LoVo (cell line): ENCODE measurements at places on chromosomes 7 and 10.

- DNase-seq = no peak
Observed at GRCh38 chr10:35487336-35488034, 117.7 kb upstream of the GJD4 start.

DNA sequence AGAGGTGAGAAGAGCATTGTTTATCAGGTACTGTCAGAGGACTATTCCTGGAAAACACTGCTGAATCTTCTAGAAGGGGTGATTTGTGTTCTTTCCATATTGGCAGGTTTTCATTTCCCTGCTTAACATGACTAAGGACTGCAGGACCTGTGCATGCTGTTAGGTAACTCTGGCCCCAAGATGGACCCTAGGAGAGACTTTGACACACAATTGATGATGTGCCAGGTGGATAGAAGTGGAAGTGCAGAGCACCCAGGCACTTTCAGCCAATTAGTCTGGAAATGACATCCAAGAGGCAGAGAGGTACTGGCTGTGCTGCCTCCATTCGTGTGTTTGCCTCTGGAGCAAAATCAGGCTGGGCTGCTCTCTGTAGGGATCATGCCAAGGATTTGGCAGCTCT, 496.3 kb upstream of the GALNT17 start:
- no peak for DNase-seq

DNA sequence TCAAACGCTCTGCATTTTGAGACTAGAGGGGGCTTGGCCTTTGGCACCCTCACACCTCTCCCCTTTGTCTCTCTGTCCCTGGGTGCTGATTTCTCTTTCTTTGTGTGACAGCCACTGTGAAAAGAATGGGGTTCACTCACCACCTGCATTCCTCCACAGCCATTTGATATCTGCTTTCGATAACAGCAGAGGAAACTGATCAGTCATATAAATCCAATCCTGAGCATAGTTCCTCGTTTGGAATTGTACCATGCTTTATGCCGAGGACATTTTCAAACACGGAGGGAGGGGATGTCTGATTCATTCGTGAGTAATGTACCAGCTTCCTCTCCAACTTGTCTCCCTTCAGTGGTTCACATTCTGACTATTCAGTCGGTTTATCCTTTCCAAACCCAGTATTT, 15.8 kb downstream of the MET start:
- DNase-seq = peak; percentile 82

- no peak for DNase-seq
Observed at GRCh38 chr10:89685936-89686335, 15.5 kb upstream of the KIF20B start.

DNA sequence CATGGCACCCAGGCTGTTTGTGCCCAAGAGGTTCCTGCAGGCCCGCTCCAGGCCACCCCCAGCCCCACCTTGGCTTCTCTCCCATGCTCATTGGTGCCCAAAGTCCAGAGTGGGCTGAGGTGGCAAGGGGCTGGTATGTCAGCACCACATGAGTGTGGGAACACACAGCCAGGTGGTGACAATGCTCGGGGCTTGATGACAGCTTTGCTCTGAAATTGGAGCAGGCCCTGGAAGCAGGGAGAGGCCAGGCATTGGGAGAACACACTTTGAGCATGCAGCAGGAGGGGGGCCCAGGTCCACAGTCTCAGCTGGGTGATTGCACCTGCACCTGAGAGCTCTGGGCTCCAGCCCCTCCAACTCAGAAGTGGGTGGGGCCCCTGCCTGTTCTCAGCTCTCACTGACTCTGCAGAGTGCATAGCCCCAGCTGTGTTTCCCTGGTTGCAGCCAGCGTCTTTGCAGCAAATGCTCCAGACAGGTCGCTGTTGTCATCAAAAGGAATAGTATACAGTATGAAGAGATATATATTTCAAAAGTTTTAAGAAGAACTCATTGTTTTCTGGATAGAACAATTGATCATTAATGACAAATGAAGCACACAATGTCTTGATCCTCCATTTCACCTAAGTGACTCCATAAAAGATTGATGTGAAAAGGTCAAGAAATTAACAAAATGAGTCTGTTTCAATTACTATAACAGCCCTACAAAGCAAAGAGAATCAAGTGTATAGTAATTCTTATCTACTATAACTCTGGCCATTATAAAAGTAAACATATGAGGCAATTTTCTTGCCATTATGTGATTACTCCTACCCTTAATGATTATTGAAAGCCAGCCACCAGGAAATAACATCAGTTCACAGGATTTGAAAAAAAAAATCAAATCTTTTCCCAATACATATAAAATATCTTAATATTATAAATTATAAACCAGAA, 848.1 kb downstream of the PCDH15 start:
- DNase-seq = no peak

DNA sequence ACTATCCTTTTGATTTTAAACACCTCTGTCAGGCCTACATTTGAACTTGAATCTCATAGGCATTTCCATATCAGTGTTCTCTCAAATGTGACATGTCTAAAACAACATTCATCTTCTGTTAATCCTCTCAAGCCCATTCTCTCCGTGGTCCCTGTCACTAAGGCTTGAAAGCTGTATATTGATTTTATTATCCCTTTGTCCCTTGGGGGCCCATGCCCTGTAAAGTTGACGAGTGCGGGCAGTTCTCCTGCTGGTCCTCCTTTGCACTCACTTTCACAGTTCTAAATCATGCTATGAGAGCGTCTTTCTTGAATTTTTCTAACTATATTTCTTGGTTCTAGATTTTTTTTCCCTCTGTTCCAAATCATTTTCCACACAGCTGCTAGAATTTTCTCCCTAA, 27.3 kb downstream of the GALNT11 start:
- DNase-seq = no peak

- no peak for DNase-seq
Observed at GRCh38 chr7:30634193-30634626, 39.5 kb downstream of the GARS1 start.

- DNase-seq = no peak
Observed at GRCh38 chr10:117553815-117554172, 11.2 kb downstream of the EMX2 start.

GRCh38 chr7:75969182-75969581, 25.2 kb downstream of the TMEM120A start:
- DNase-seq = no peak

- DNase-seq = no peak
Observed at GRCh38 chr10:123462246-123462645, 203.9 kb upstream of the GPR26 start.

- DNase-seq = peak; percentile 85
Observed at GRCh38 chr7:93228302-93228701, 2.0 kb upstream of the HEPACAM2 start.

- DNase-seq = no peak
Observed at GRCh38 chr7:20466543-20467021, 135.9 kb downstream of the ITGB8 start.

DNA sequence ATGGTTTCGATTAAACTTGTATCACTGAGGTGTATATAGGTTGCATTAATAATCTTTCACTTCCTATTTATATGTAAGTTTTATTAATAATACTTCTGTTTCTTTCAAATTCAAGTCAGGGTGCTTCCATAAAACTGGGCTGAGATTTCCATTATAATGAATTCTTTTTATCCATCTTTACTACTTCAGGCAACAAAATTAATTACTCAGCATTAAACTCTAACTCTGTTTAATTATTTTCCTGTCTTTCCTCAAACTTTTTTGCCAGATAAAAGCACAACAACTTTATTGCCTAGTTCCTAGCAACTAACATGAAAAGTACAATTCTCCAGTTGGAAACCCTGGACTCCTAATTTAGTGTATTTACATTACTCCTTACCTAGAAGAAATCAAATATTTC, 3.0 kb upstream of the MINDY3 start:
- no peak for DNase-seq

GRCh38 chr10:33279276-33279675, 55.2 kb downstream of the NRP1 start:
- no peak for DNase-seq

DNA sequence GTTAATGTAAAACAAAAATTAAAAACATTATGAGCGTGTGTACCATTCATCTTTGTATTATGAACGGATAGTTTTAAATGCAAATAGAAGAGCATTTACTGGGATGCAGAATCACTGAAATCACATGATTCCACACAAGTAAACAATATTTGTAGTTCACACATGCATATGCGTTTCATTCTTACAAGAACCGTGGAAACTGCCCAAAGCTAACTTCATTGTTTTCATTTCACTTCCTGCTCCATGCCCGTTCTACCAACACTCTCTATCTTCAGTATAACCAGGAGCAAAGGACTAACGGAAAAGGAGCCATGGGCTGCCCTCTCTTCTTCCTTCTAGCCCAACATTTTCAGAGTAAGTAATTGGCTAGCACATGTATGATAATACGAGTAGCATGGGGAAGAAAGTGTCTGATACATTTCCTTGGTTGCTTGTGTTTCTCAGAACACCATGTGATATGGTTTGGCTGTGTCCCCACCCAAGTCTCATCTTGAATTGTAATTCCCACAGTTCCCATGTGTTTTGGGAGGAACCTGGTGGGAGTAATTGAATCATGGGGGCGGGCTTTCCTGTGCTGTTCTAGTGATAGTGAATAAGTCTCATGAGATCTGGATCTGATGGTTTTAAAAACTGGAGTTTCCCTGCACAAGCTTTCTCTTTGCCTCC, 38.8 kb downstream of the ZNF783 start:
- no peak for DNase-seq

- DNase-seq = no peak
Observed at GRCh38 chr10:811379-812175, 119.9 kb downstream of the LARP4B start.

DNA sequence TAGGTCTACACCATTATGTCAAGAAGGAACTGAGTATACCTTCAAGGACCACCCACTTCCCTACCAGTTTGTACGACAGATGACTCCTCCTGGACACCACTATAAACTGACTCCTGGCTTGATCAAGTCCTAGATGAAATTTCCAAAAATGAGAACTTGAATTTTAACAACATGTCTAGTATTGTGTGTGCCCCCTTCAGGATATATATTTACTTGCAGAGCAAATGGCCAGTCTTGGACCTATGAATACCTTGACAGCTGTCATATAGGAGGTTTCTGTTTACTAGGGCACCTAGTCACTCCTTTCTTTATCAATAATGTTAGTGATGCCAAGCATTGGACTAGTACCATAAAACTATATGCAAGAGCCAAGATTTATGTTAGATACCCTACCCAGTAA, 94.1 kb upstream of the TMEM26 start:
- no peak for DNase-seq

DNA sequence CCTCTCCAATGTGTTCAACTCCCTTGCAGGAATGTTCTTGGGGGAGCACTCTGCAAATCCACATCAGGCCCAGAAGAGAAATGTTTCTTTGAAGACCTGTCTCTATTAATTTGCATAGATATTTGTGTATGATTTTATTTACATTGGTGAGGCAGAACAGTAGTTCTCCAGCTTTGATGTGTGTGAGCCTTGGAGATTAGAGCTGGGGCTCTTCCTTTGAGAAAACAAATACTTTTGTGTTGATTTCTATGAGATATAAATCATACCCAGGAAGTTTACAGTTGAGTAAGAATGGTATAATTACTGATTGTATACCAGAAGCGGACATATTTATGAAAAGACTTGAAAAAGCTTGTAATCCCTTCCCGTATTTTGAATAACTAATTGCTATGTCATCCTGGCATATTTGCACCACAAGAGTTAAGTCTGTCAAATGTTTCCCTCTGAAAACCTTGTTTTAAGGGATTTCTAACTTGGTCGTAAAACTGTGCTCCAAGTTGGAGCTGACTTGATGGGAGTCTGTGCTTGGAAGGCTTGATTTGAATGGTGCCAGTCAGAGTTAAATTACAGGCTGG, 468.5 kb downstream of the LRMDA start:
- DNase-seq = no peak

- no peak for DNase-seq
Observed at GRCh38 chr7:12911053-12911452, 223.6 kb downstream of the ARL4A start.

- no peak for DNase-seq
Observed at GRCh38 chr10:69655124-69655867, 25.2 kb downstream of the FAM241B start.

- DNase-seq = no peak
Observed at GRCh38 chr10:659688-660141, 29.8 kb downstream of the DIP2C start.

GRCh38 chr10:68900427-68901104, 549 bp upstream of the DDX50 start:
- no peak for DNase-seq

GRCh38 chr10:110901954-110902819, 16.8 kb downstream of the BBIP1 start:
- DNase-seq = peak; percentile 55

DNA sequence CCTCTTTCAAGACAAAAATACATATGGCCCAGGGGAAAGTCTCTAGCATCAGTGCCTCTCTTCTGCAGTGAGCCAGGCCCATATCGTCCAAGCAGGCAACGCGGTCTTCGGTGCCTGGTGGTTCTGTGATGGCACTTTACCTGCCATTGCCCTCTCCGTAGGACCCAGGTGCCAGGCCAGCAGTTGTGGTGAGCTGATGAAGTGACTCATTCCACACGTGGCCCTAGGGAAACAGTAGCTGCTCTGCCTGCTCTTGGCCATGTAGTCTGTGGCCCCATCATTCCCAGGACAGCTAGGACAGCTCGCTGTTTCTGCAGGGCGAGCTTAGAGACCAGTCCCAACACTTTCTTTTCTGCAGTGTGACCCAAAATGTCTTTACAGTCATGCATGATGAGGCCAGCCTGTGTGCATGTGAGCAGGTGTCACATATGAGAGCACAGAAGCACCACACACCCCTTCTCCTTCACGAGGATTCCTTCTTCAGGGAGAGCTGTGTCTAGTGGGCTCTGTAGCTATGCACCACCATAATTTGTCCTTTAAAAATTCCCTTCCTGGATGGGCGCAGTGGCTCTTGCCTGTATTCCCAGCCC, 39.0 kb downstream of the SVIL start:
- no peak for DNase-seq

DNA sequence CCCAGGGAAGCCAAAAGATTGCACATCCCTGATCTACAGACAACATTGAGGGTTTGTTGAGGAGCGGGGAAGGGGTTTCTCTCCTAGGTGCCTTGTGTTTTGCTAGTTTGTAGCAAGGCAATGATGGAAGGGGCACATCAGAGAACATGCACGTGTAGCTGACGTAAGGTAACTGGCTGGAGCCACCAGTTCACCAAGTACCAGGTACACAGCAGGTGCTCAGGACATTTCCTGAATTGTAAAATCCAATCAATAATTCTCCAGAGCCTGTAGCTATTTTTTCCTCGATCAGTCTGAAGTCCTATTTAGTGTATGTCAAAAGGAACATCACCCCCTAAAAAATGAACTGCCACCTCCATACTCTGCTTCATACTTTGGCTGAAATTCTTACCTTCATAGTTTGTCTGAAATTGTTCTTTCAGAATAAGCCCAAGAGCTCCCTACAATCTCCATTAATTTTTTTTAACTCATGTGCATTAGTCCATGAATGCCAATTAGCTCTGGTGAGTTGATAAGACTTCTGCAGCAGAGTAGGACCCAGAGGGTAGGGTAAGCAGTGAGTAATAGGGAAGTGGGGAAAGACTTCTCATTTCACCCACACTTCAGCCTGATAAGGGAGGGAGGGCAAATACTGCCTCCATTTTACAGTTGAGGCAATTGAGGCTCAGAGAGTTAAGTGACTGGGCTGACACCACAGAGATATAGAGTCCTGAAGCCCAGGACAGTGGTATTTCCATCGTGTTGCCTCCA, 36.0 kb upstream of the SLC26A3 start:
- no peak for DNase-seq
